ENCODE measurements at places on chromosomes 3 and 15. TPM values are rescaled to one million over a fixed set of nuclear protein-coding genes. Genes with fewer than 3 reads are reported as not detected.

- no peaks in the 10 kb centered on the region for H3K27me3 ChIP-seq
- DNase-seq, result no peak
- peaks cover 8% of the 10 kb centered on the region for H3K36me3 ChIP-seq
- H3K4me1 ChIP-seq, result no peaks in the 10 kb centered on the region
- no peak overlapping the region for H3K4me3 ChIP-seq
Observed at GRCh38 chr3:183061391-183062172, 37.7 kb downstream of the MCCC1 start.

The ST3GAL6 gene
- 63.0 TPM for total RNA-seq

The ADAMTSL3 gene
- total RNA-seq, result 11.0 TPM

- no peaks in the 10 kb centered on the region for H3K27me3 ChIP-seq
- no peak overlapping the region for H3K27ac ChIP-seq
- DNase-seq, result no peak
- peaks cover 8% of the 10 kb centered on the region for H3K4me1 ChIP-seq
Observed at GRCh38 chr15:64640146-64640871, 135.1 kb downstream of the RBPMS2 start.

DNA sequence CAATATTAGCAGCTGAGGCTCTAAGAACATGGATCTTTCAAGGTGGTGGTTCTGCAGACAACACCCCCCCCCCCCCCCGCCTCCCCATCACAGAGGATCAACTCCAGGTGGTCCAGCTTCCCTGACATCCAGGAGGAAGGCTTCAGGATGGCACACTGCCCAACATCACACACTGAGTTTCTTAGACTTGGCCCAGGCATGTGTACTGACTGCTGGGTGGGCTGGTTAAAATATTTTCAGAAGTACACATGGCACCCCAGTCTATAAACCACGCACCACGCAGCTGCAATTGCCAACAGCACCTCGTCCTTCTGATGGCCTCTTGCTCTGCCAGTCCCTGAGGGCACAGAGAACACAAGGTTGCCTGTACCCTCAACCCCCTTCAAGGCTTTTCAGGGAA is 22.1 kb downstream of the SRPRB start:
- H3K36me3 ChIP-seq, result peaks cover 20% of the 10 kb centered on the region
- no peaks in the 10 kb centered on the region for H3K27me3 ChIP-seq
- no peak overlapping the region for H3K27ac ChIP-seq
- H3K4me1 ChIP-seq, result peaks cover 22% of the 10 kb centered on the region
- no peak for DNase-seq

DNA sequence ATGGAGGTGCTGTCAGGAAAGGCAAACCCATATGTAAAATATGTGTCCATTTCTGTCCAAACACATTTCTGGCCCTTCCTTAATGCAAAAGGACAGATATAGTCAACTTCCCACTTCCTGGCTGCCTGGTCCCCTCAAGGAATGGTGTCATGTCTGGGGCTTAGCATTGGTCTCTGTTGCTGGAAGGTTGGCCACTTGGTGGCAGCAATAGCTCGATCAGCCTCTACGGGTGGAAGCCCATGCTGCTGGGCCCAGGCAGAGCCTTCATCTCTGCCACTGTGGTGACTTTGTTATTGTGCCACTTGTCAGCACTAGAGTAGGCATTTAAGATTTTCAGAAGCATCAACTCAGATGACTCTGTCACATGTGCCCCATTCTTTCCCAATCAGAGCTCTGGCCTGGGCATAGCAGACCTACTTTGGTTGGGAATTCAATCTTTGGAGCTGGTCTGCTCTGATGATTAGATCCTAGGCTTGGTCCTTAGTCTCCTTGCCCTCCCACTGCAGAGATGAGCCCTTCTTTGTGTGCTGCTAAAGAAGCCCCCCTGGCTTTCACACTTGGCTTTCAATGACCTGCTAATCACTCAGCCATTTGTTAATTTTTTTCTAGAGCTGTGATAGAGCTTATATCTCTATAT is 51.0 kb upstream of the SPSB4 start:
- no peaks in the 10 kb centered on the region for H3K27me3 ChIP-seq
- no peaks in the 10 kb centered on the region for H3K36me3 ChIP-seq
- no peaks in the 10 kb centered on the region for H3K4me1 ChIP-seq

The SCG3 gene
- total RNA-seq, result not detected

GRCh38 chr3:23867400-23867799 is 49.4 kb downstream of the NKIRAS1 start:
- no peaks in the 10 kb centered on the region for H3K27me3 ChIP-seq
- no peak overlapping the region for H3K27ac ChIP-seq
- H3K36me3 ChIP-seq, result no peaks in the 10 kb centered on the region

The NAALADL2 gene
- 9.6 TPM for total RNA-seq

The AGBL1 gene
- 0.09 TPM for total RNA-seq

DNA sequence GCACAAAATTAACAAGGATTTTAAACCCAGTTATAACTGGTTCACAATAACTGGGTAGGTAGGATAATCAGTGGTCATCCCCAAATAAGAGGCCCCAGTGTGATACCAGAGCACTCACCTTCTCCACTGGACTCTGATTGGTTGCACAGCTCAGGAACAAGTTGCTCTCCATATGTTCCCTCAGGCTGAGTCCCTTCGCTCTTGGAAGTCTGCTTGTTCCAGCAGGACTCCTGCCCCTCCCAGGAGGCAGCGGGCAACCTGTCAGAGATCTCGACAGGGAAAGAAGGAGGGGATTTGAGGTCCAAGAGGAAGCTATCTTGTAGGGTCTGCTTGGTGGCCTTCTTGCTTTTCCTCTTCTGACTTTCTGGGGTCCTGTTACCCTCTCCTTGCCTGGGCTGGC is 51.6 kb upstream of the HEG1 start:
- H3K27ac ChIP-seq, result no peak overlapping the region
- no peaks in the 10 kb centered on the region for H3K36me3 ChIP-seq

DNA sequence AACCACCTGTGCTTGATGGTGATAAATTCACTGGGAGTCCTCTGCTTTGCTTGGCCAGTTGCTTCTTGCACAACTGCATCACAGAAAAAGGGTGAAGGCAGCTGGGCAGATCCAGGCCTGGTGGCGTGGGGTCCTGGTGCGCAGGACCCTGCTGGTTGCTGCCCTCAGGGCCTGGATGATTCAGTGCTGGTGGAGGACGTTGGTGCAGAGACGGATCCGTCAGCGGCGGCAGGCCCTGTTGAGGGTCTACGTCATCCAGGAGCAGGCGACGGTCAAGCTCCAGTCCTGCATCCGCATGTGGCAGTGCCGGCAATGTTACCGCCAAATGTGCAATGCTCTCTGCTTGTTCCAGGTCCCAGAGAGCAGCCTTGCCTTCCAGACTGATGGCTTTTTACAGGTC is 31.1 kb upstream of the IQCF2 start:
- no peak overlapping the region for H3K4me3 ChIP-seq
- DNase-seq, result no peak

The BCL2A1 gene
- total RNA-seq, result 0.33 TPM

DNA sequence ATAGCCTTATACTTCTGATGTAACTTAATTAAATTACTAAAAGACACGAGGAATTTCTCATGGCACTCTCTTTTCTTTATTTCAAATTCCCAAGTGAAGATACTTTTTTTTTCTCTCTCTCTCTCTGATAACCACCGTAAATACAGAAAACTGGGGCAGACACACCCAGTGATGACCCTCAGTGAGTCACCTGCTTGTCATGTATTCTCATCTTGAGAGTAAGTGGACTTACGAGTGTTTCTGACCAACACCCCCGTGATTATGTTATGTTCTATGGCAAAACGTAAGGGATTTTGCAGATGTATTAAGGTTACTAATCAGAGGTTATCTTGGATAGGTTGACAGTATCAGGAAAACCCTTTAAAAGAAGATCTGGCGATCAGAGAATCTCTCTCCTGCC is 348.8 kb upstream of the ZNF717 start:
- no peaks in the 10 kb centered on the region for H3K27me3 ChIP-seq
- H3K27ac ChIP-seq, result no peak overlapping the region
- H3K4me1 ChIP-seq, result no peaks in the 10 kb centered on the region
- no peak for DNase-seq
- no peaks in the 10 kb centered on the region for H3K36me3 ChIP-seq

GRCh38 chr15:66115568-66116206 is 137.9 kb downstream of the MEGF11 start:
- peaks cover 21% of the 10 kb centered on the region for H3K27me3 ChIP-seq
- H3K27ac ChIP-seq, result no peak overlapping the region
- no peak overlapping the region for H3K4me3 ChIP-seq
- H3K4me1 ChIP-seq, result no peaks in the 10 kb centered on the region
- no peaks in the 10 kb centered on the region for H3K36me3 ChIP-seq

The BBX gene
- total RNA-seq, result 34.3 TPM

The GPR171 gene
- total RNA-seq, result not detected

- no peak for DNase-seq
- H3K4me3 ChIP-seq, result no peak overlapping the region
- no peaks in the 10 kb centered on the region for H3K4me1 ChIP-seq
- H3K36me3 ChIP-seq, result no peaks in the 10 kb centered on the region
- H3K27ac ChIP-seq, result no peak overlapping the region
Observed at GRCh38 chr3:155996882-155997281, 123.5 kb upstream of the KCNAB1 start.

The LTK gene
- 0.44 TPM for total RNA-seq

The SLCO2A1 gene
- 5.0 TPM for total RNA-seq

The TM4SF18 gene
- 10.7 TPM for total RNA-seq

GRCh38 chr3:126555795-126556636 is 2.7 kb downstream of the C3orf22 start:
- H3K4me1 ChIP-seq, result no peaks in the 10 kb centered on the region
- H3K36me3 ChIP-seq, result no peaks in the 10 kb centered on the region
- H3K4me3 ChIP-seq, result no peak overlapping the region
- H3K27ac ChIP-seq, result no peak overlapping the region
- DNase-seq, result no peak

The TGM4 gene
- total RNA-seq, result not detected

- H3K36me3 ChIP-seq, result no peaks in the 10 kb centered on the region
- H3K27me3 ChIP-seq, result peaks cover 25% of the 10 kb centered on the region
- no peaks in the 10 kb centered on the region for H3K4me1 ChIP-seq
- no peak for DNase-seq
- H3K27ac ChIP-seq, result no peak overlapping the region
- no peak overlapping the region for H3K4me3 ChIP-seq
Observed at GRCh38 chr3:193946945-193947344, 189.0 kb upstream of the HES1 start.

The FBXO45 gene
- 5.5 TPM for total RNA-seq

The GOLGA6B gene
- total RNA-seq, result not detected

The SST gene
- not detected for total RNA-seq

The CA12 gene
- 1.3 TPM for total RNA-seq

DNA sequence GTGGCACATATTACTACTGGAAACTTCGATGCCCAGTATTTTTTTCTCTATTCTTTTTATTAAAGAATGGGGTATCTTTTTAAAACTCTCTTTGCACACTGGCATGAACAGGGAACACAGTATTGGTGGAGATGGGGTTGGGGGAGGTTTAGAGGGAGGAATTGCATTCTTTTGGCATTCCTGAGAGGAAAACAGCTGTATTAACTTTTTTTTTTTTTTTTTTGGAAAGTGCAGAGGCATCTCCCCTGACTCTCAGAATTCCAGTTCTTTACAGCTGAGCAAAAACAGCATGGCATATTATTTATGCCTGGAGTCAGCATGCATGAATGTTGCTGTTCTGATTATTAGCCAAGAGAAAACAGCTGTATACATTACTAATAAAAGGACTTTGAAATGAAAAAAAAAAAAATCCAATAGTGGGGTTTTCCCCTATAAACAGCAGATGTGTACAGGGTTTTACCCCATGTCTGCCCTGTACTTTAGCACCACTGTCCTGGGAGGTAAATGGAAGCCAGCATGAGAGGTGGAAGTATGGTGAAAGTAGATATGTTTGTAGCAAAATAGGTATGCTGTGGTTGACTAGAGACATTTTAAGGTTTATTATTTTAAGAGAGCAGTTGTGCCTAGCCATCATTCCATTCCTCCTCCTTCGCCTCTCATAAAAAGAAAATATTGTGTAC is 132.2 kb downstream of the FNDC3B start:
- no peak for DNase-seq
- no peaks in the 10 kb centered on the region for H3K27me3 ChIP-seq
- H3K36me3 ChIP-seq, result no peaks in the 10 kb centered on the region

GRCh38 chr3:172106989-172107388 is 67.6 kb downstream of the FNDC3B start:
- H3K36me3 ChIP-seq, result no peaks in the 10 kb centered on the region
- no peak for DNase-seq
- H3K4me3 ChIP-seq, result no peak overlapping the region

DNA sequence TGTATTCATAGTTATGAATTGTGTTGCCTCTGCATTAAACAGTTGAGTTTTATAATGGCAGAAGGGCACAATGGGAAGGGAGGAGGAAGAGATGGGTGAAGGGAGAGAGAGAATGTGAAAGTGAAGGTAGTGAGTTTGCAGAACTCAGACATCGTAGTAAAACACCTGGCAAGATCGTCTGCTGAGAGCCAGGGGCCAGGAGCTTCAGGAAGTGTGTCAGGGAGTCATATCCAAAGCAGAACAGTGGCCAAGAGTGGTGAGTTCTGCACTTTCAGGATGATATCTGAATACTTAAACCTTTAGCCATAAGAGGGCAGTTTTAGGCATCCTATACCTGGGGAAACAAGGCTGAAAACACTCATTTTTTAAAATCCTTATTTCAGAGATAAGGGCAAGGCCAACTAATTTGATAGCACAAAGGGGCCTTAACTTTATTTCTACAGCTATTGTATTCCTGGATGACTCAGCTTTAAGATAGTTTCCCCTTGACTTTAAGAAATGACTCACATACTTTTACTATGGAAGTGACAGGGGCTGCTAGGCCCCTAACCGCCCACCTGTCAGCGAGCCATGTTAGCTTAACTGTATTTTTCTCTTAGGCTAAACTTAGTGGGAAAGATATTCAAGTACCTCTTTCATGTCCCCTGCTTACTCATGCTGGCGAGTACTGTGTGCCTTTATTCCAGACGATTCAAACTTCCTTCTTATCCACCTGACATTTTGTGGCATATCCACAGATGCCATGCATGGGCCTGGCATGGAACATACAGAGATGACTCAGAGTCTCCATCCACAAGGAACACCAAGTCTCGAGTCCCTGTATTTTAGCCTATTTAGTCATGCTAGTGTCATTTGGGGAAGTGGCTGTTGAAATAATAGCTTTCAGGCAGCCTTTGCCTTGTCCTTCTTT is 53.9 kb downstream of the RLBP1 start:
- H3K4me3 ChIP-seq, result no peak overlapping the region
- peaks cover 44% of the 10 kb centered on the region for H3K4me1 ChIP-seq
- H3K27ac ChIP-seq, result peak overlapping the region; percentile 66
- peaks cover 30% of the 10 kb centered on the region for H3K36me3 ChIP-seq
- no peak for DNase-seq

The CMTM6 gene
- 12.2 TPM for total RNA-seq

DNA sequence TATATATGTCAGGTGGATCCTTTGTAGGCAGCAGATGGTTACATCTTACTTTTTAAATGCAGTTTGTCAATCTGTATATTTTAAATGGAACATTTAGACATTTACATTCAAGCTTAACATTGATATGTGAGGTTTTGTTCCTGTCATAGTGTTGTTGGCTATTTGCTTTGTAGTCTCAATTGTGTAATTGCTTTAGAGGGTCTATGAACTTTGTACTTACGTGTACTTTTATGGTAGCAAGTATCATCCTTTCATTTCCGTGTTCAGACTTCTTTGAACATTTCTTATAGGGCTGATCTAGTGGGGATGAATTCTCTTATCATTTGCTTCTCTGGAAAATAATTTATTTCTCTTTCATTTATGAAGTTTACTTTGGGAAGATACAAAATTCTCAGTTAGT is 656.0 kb downstream of the OTOL1 start:
- H3K4me1 ChIP-seq, result no peaks in the 10 kb centered on the region
- H3K27me3 ChIP-seq, result no peaks in the 10 kb centered on the region
- DNase-seq, result no peak
- H3K27ac ChIP-seq, result no peak overlapping the region
